Coronary artery (tissue), 2 donors: ENCODE measurements at places on chromosomes 12 and 14.
A peak's percentile ranks its signal among the peaks of the same experiment; 100 is the strongest.

GRCh38 chr14:57533214-57533613 lies 39.6 kb upstream of the CCDC198 start:
- no peak for DNase-seq

GRCh38 chr14:84792722-84793410 lies 737.1 kb upstream of the FLRT2 start:
- DNase-seq, result no peak

- DNase-seq, result peak; percentile 21
Observed at GRCh38 chr14:68662392-68662791, 130.5 kb downstream of the ZFP36L1 start.

GRCh38 chr12:79420146-79420618 lies 270.6 kb downstream of the PAWR start:
- DNase-seq, result no peak

- DNase-seq, result no peak
Observed at GRCh38 chr12:51323966-51324895, at the start of gene BIN2. Gene BIN2, minus strand, starts transcription at chr12:51324174. Its CDS starts 72 bp downstream, at chr12:51324102.

DNA sequence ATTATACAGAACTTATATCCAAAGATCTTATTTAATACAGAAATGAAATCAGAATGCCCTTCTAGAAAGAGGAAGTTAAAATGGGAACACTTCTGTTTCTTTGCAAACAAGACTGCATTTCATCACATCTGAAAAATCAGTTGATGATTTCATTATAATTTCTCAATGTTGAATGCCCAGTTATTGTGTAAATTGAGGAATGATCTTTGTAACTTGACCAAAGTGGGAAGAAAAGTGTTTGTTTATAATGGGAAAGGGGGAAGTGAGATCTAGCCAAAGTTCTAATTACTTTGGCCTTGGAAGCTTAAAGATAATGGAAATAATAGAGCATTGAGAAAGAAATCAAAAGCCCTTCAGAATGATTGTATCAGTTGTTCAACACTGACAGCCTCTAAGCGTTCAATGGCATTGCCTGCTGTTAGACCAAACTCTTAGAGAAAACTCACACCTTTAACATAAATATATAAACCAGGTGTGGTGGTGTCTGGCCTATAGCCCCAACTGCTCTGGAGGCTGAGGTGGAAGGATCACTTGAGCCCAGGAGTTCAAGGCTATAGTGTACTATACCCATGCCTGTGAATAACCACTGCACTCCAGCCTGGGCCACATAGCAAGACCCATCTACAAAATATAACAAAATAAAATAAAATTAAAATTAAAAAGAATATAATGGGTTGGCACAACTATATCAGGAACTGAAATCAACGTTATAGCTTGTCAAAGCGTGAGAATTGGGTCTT lies 9.9 kb upstream of the LYZ start:
- DNase-seq, result no peak

DNA sequence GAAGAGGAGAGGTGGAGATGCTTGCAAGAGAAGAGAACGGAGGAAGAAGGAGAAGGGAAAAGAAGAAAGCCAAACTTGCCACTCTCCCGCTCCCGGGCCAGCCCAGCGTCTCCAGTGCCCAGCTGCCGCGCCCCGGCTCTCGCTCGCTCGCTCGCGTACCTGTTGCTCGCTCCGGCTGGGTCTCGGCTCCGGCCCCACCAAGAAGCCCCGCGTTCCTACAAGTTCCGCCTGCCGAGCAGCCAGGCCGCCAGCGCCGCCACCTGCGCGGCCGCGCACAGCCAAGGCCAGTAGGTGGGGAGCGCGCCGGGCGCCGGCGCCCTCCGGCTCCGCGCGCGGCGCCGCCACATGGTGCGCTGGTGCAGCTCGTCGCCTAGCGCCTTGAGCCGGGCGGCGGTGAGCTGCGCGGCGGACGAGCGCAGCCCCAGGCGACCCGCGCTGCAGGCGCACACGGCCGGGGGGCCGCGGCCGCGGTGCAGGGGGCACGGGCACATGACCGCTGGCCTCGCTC lies 370 bp downstream of the HRK start:
- no peak for DNase-seq

GRCh38 chr12:94074980-94075629 lies 73.3 kb upstream of the PLXNC1 start:
- peak; percentile 86 for DNase-seq

DNA sequence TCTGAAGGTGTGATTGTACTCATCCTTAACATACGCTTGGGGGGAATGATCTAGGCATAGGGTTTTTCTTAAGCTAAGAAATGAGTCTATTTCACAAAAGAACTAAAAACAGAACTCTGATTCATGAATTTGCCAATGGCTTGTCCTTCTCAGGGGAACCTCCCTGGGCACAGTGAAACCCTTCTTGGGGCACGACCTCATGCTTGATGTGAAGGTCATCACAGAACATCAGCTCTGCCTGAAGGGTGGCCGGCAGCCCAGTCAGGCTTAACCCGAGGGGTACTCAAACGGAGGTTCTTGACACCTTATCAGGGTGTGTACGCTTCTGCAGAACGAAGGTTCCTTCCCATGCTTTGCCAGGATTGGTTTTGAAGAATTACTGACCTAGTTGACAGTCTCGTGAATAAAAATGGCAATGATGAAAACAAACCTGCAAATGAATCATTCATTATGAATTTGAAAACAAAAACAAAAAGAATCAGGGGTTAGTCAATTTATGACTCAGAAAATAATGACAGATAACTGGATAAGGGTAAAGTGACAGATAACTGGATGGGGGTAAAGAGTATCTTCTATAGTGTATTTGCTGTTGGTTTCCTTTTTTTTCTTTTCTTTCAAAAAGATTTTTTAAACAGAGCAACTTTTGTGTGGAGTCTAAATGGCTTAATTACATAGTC lies 86.4 kb downstream of the GALNT8 start:
- no peak for DNase-seq

- no peak for DNase-seq
Observed at GRCh38 chr12:105315726-105316125, 14.8 kb upstream of the C12orf75 start.
